ENCODE measurements at places on chromosomes 3 and 15.

GRCh38 chr3:124850633-124851032 lies 36.5 kb downstream of the ITGB5 start:
- no peak for DNase-seq

- DNase-seq, result no peak
Measured at GRCh38 chr3:9314796-9315195, 48.1 kb upstream of the THUMPD3 start.

DNA sequence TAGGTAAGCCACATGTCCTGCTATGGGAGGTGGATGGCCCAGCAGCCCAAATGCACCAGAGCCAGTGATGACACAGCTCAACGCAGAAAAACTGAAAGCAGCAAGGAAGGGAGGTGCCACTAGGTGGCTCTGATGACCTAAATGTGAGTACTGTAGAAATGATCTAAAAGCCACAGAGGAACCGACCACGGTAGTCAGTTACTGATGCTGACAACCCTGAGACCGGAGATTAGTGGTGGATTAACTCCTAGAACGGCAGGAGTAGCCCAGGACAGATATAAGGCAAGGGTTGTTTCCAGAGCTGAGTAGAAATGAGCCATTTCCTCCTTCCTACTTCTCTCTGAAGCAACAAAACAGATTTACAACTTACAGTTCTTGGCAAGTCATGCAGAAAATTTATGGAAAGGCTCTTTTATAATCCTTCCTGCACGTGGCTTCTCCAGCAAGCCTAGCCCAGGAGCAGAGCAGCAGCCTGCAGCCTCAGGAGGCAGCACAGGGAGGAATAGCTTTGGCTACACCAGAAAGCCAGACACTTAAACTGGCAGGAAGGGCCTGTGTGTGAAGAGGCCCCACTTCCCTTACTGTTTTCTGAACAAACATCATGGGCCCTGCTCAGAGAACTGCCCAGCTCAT lies 13.1 kb downstream of the FBXL22 start:
- peak; percentile 52 for DNase-seq

- DNase-seq, result no peak
Measured at GRCh38 chr15:43552256-43552655, 34.8 kb downstream of the MAP1A start.

DNA sequence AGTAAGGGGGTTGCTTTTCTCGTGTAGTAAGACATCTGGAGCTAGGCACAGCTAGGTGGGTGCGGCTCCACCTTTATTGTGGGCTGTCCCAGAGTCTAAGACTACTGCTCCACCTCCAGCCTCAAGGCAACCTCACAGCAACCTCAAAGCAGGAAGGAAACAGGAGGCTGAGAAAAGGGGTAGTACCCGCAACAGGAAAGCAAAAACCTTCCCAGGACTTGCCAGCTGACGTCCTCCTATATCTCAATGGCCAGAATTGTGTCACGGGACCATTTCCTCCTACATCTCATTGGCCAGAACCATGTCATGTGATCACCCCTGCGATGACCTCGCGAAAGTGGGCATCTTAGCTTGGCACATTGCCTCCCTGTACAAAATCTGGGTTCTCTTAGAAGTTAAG lies 4.3 kb upstream of the GPR160 start:
- DNase-seq, result no peak

DNA sequence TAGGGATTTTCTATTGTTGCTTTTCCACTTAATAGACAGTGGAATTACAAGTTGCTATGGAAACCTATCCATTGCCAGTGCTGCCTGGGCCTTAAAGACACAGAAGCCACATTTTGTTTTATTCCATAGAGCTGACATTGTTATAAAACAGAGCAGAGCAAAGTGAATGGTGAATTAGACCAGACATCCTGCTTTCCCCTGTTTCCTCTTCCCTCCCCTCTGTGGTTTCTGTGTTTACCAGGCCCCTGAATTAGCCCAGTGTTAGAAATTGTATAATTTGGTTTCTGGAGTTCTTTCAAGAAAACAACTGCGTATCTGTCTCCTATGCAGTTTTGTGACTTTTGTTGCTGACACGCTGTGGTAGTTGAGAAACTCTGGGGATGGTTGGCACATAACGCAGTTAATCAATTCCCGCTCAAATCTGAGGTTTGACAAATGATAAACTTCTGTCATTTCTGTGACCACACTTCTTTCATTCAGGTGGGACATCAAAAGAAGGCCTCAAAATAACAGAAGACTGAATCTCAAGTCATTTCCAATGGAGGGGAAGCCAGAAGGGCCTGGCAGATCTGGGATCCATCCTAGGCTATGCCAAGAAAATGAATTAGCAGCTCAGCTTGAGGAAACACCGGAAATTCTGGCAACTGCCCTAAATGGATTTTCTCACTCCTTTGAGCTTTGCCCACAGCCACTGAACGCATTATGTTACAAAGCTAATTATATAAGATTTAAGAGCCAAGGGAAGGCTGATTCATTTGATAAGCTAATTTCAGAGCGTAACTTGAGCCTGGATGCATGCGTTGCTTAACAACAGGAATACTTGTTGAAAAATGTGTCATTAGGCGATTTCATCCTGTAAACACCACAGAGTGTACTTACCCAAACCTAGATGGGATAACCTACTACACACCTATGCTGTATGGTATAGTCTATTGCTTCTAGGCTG lies 46.9 kb downstream of the NR1D2 start:
- no peak for DNase-seq
